ENCODE measurements at places on chromosomes 5 and 9.

GRCh38 chr5:58138791-58139190 lies 321.1 kb downstream of the PLK2 start:
- no peak for DNase-seq

- no peak for DNase-seq
Measured at GRCh38 chr9:103427696-103428095, 432.6 kb downstream of the CYLC2 start.

- DNase-seq = peak; percentile 30
Measured at GRCh38 chr5:129852747-129853352, 51.4 kb upstream of the CHSY3 start.

- no peak for DNase-seq
Measured at GRCh38 chr5:38911933-38912332, 66.1 kb downstream of the OSMR start.

GRCh38 chr9:117278471-117279035 lies 136.3 kb downstream of the ASTN2 start:
- no peak for DNase-seq

- DNase-seq = no peak
Measured at GRCh38 chr9:131693651-131694597, 46.0 kb downstream of the RAPGEF1 start.

GRCh38 chr9:123406016-123406415 lies 50.0 kb downstream of the CRB2 start:
- DNase-seq = no peak

- no peak for DNase-seq
Measured at GRCh38 chr5:141001844-141002604, 35.7 kb downstream of the PCDHAC2 start.

DNA sequence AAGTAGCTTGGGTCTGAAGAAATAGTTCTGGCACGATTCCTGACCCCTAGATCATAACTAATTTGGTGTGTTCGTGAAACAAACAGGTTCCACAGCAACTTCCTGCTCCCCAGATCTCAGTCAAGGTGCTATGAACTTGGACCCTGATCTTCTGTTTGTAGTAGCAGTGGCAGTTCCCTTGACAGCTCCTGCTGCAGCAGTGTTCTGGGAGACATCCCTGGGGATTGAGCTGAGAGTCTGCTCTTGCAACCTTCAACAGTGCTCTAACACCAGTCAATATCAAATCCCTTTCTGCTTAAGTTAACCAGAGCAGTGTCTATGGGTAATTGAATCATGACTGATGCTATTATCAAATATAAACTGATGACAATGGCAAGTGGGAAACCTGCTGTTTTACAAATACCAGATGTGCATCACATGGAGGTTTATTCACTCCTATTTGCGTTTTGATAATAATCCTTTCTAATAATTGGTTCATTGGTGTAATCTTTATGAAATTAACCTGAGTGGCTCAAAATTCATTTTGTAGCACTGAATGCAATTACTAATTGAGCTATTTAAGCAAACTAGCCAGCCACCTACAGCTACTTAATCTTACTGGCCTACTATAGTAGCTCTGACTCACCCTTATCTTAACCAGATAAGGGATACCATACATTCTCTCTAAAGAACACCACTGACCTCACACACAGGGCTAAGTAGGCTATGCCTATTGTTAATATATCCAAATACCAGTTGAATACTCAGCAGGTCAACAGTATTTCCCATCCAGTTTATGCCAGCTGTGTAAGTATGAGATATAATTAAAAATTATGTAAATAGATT lies 21.9 kb downstream of the KDM4C start:
- no peak for DNase-seq

DNA sequence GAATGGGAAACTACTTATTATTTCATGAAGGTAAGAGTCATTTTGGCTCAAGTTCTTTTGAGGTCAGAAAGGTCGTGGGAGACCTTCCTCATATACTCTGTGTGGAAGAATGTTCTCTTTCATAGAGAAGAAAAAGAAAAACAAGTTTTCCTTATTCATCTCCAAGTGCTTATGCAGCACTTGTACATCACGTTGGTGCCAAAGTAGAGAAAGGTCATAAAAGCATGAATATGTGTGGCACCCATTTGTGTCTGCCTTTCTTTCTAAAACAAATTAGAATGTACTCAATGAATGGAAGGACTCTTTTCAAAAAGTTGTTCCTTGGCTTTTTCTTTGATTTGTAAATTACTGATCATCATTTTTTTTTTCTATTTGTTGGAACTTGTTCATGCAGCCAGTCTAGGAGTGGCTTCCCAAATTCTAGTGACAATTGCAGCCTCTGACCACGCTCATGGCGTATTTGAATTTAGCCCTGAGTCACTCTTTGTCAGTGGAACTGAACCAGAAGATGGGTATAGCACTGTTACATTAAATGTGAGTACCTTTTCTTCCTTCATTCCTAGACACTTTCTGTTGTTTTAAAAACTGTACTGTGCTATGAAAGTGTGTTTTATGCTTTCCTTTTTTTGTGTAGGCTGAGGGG lies 122.4 kb downstream of the ADGRV1 start:
- no peak for DNase-seq

GRCh38 chr9:108972626-108973209 lies 38.5 kb downstream of the ABITRAM start:
- DNase-seq = no peak

DNA sequence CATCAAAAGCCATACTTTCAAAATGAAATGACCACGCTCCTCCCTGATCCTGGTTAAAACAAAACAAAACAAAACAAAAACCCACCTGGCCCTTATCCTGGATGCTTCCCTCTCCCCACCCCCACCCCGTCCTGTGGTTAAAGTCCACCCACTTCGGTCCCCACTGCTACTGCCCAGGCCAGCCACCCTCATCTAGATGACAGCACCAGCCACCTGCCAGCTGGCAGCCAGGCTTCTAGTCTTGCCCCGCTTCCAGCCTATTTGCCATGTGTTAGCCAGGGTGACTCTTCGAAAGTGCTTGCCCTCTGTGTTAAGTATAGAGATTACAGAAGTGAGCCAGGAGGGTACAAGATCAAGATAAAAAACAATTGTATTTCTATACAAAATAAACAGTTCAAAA lies 27.5 kb upstream of the NCS1 start:
- DNase-seq = no peak

- no peak for DNase-seq
Measured at GRCh38 chr5:140298183-140298601, 4.7 kb downstream of the PFDN1 start.

- DNase-seq = no peak
Measured at GRCh38 chr5:129177451-129177850, 82.9 kb downstream of the ISOC1 start.

GRCh38 chr9:13587571-13587970 lies 308.1 kb upstream of the MPDZ start:
- DNase-seq = no peak

GRCh38 chr5:108111736-108112135 lies 270.2 kb downstream of the FBXL17 start:
- no peak for DNase-seq

- no peak for DNase-seq
Measured at GRCh38 chr5:160369990-160370712, at the start of gene C1QTNF2. C1QTNF2 (minus strand) TSS chr5:160370626; CDS start chr5:160355011, 15,615 bp downstream.

DNA sequence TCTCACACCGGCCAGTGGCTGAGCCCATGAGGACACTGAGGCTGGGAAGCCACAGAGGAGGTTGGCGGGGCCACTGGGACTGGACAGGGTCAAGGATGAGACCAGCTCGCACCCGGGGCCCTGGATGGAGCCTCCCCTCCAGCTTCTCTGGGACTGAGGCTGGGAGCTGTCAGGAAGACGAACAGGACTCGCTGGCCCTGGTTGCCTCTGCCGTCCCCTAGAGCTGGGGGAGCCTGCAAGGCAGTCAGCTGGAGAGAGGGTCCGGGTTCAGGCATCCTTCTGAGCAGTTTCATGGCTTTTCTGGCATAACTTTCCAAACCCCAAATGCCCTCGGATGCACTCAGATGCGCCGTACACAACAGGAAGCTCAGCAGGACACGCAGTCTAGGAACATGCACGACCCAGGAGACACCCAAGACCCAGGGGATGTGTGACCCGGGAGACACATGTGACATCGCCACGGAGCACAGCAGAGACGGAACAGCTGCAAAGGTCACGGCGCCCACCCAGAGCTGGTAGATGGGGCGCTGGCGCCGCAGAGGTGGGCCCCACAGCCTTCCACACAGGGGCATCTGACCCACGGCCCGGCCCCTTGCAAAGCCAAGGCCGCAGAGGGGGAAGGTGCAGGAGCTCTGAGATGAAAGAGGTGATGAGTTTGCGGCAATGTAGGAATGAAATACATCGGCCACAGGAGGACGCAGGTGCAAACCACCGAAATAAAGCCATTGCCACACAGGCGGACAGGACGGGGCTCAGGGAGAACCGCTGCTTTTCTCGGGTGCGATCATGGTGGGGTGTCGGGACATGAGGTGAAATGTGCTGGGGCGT lies 17.1 kb downstream of the TPPP start:
- no peak for DNase-seq

GRCh38 chr9:109088221-109088620 lies 31.5 kb downstream of the TMEM245 start:
- no peak for DNase-seq

DNA sequence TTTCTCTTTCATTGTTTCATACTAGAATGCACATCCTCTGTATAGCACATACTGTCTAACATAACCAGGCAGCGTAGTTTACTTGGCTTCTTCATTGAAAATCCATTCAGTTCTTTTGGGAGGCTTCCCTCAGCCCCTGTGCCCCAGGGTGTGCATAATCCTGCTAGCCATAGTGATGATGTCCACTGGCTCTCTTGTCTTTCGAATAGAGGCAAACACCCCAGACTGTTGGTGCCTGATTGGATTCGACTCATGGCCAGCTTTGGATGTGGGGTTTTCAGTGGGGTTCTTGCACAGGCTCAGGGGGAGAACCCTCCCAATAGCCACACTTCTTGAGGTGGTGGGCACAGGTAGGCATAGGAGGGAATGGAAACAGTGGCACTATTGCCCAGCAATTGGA lies 53.6 kb downstream of the ZSWIM6 start:
- DNase-seq = no peak

DNA sequence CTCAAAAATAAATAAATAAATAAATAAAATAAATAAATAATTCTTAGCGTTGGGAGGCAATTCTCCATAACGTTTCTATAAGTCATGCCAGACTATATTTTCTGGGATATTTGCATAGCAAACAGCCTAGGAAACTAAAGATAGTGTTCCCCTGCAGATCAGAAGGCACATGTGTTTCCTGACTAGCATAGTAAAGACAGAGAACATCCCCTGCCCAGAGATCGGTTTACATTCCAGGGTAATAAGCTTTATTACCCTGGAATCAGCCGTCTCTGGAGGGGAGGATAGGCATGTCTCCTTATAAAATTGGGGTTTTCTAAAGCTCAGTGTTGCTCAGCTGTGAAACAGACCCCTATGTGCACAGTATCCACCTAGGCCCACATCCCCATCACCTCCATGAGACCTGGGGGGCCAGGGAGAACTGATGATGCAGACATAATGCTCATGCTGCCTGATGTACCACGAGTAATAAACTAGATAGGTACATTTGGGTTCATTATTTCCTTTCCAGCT lies 36.9 kb upstream of the IFNK start:
- no peak for DNase-seq

DNA sequence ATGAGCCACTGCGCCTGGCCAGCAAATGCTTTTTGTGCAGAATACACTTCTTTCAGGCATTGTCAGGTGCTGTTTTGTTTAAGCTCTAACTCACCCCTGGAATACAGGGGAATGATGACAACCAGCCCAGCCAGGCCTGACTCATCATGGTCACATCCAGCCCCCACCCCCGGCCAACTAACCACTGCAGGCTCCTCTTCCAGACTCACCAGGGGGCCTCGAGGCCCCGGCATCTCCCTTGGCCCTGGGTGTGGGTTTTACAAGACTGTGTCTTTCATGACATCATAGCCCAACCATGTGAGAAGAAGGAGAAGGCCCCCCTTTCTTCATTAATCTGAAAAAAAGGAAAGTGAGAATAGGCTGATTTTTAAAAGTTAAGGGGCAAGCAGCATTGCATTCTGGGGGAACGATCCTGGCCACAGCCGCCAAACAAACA lies 35.5 kb downstream of the OLFML2A start:
- no peak for DNase-seq

GRCh38 chr5:84752780-84753179 lies 368.1 kb upstream of the EDIL3 start:
- no peak for DNase-seq

Measured in stimulated activated naive CD4-positive, alpha-beta T cell (primary cell).